ENCODE measurements at places on chromosomes 3 and 15.

- DNase-seq, result no peak
These were observed 1.1 kb upstream of the PLSCR2 start for GRCh38 chr3:146470425-146470990.

DNA sequence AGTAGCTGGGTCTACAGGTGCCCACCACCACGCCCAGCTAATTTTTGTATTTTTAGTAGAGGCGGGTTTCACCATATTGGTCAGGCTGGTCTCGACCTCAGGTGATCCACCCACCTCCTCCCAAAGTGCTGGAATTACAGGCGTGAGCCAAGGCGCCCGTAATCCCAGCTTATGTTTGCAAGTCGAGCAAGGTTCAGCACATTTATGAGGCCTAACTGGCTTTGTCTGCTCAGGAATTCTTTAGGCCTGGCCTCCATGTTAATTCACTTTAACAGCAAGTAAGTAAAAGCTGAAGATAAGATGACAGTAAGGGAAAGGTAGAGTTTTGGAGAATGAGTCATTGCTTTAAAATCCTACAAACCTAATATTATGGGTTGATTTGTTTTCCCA is 24.6 kb downstream of the SIDT1 start:
- DNase-seq, result no peak

GRCh38 chr15:44163370-44163769 is 31.7 kb downstream of the FRMD5 start:
- DNase-seq, result no peak

- no peak for DNase-seq
These were observed 69.9 kb upstream of the TP63 start for GRCh38 chr3:189561256-189561655.

DNA sequence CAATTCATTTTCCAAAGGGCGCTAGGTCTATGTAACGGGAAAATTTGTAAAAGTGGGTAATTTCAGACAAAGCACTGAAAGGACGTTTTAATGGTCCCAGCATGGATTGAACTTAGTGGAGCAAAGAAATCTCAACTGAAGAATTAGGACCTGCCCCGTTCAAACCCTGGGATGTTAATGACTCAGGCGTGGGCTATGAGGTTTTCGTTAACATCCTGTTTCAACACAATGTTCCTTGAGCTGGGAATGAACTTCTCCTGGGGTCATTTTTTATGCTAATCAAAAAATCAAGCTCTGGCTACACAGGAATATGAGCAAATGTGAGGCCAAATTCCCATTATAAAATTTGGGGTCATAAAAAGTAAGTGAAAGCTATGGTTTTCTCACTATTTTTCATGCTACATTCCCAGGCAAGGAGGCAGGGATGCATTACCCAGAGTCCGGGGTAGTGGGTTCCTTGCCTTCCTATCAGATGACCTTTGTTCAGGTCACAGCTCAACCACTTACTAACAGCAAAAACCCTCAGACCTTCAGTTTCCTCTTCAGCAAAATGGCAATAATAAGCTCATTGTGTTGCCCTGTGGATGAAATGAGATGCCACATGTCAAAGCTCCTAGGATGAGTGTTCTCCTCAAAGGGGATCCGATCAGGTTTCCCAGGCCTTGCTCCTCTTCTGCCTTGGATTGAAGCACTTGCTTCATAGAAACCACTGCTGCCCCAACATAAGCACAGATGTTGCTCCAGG is 271.4 kb downstream of the ARRDC4 start:
- no peak for DNase-seq

DNA sequence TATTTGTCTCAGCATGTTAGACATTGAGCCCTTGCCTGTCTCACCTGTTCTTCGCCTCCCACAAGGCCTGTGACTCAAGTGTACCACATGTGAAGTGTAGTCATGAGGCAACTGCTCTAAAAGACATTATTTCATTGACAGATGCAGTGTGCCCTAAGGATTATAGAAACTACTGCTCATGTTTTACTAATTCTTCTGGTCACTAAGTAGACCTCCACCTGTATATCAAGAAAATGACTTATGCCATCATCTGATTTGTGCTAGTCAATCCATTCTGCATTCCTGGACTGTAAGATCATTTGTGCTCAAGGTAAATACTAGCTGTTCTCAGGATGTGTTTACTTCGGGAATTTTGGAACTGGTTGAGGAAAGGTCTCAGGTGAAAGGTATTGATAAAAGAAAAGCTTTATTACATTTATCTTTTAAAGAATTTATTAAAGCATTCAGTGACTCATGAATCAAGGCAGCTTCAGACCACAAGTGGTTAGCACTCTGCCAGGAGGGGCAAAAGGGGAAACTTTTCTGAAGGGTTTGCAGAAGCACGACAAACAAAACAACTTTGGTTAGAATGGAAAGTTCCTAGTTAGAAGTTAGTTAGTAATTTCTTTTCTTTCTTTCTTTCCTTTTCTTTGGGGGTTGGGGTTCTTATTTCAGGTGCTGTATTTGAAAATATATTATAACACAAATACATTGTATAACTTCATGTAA is 465.3 kb upstream of the CBLB start:
- DNase-seq, result no peak

DNA sequence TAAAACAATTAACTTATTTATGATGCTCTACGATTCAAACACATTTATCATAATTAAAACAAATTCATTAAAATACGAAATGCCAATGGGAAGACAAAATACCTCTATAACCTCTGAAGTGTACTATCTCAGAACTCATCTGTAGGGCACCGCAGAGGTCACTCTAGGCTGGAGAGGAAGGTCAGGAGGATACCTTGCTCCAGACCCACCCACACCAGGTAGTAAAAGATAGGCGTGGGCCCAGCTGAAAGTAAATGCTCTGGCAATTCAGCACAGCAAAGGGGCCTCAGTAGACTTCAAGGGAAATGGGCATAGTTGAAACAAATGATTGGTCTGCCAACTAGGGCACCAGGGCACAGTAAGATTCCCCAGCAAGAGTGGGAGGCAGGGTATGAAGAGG is 26.0 kb upstream of the SPPL2A start:
- DNase-seq, result no peak

GRCh38 chr15:83685916-83686332 is 32.0 kb downstream of the ADAMTSL3 start:
- DNase-seq, result no peak

- no peak for DNase-seq
These were observed 14.5 kb downstream of the RBP1 start for GRCh38 chr3:139524841-139525636.

DNA sequence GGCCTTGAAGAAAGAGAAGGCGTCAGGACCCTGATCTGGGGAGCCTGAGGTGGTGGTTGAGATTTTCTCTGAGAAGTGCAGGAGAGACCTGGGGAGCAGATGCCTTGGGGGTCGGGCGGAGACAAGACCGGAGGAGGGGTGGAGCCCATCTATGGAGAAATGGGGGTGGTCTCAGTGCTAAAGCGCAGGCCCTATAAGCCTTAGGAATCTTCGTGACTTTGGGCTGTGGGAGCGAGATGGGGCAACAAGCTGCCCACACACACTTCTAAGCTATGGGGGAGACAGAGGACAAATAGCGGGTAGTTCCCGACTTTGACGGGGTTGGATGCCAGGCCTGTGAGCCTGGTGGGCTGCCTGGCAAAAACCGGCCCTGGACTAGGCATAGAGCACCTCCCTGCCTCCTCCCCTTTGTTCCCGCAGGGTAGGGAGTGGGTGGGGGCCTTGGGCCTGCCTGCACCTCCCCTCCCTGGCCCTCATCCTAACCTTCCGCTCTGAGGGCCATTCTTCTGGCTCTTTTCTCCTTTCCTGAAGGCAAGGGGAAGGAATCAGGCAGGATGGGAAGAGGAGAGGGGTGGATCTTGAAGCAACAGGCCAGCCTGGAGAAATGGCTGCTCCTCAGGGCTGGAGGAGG is 880 bp downstream of the NISCH start:
- no peak for DNase-seq

DNA sequence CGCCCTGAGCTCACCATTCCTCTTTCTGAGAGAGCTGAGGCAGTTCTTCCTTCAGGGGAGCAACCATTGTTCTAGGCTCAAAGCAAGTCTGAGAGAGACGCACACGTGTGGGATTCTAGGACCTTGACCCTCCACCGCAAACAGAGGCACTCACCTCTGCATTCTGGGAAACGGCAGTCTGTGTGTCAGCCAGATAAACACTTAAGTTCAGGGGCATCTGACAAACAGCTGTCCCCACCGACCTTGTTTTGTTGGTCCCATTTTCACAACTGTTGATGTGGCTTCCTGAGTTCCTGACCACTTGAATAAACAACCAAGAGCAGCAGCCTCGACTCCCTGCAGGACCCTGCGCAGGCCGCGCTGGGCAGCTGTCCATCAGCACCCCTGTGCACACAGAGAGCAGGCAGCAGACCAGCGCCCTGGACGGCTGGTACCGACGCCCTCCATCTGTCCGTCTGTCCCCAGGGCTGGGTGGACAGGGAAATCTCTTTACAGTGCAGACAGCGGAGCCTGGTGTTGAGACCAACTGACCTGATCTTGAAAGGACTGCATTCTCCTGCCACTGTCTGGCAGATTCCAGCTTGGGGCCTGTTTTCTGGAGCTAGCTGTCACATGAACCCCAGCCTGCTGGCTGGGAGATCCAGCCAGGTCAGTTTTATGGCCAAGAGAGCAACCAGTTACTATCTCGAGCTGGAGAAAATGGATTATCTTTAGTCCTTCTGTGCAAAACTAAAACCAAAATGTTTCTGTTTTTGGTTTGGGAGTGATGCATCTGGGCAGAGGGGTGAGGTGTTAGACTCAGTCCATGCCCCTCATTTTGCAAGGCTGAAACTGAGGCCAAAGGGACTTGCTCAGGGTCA is 64.2 kb downstream of the FAM43A start:
- DNase-seq, result no peak

DNA sequence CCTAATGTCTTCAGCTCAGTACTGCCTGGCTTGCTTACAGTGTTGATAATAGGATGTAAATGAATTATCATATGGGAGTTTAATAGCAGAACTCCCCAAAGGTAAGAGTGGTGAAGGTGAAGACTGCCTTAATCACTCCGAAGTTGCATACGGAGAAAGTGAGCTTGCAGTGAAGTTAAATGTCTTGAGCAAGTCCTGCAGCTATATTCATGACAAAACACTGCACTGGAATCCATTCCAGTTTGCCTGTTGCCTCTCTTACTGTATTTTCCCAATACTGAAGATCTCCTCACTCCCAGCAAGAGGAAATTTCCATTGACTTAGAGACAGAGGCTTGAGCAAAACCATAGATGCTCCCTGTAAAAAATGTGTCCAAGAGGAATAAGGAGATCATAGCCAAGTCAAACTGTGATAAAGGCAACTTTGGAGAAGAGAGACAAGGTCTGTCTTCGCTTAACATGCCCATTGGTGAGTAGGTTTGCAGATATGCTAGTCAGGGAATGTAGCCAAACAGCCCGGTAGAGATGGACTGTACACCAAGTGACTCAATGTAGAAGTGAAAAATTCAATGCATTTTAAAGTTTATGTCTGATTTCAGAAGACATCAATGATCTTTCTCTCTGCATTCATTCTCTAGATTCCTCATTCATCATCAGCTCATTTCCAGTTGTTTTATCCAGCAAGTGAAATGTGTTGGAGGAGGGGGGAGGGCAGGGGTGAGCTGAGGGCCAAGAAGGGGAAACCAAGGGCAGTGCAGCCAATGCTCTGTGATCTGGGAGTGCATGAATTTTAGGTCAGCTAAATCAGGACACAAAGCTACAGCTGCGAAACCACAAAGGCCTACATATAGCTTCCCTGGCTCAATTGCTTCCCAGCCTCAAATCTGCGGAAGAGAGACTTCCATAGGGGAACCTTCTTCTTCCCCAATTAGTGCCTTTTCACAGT is 667.1 kb upstream of the NR2F2 start:
- no peak for DNase-seq

GRCh38 chr3:22685597-22685996 is 517.5 kb upstream of the UBE2E2 start:
- DNase-seq, result no peak

GRCh38 chr3:49723296-49723627 is 489 bp downstream of the GMPPB start:
- DNase-seq, result no peak

DNA sequence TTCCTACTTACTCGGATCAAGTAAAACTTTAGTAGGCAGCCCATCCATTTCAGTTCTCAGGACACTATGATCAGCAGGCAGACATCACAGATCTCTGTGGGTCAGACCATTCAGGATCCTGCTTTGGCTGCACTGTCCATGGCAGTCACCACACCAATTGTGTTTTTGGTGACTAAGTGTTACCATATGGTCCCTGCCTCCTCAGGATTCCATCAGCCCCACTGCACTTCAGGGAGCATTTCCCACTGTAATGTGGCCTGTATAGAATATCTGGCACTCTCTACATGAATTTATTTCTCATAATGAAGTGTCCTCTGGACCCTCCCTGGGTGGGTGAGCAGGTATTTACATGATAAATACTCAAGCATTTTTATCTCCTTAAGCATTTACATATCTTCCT is 41.3 kb downstream of the ZNF445 start:
- DNase-seq, result no peak

- no peak for DNase-seq
These were observed 174.3 kb downstream of the SMAD6 start for GRCh38 chr15:66876421-66876730.

GRCh38 chr15:26889298-26889898 is 22.5 kb downstream of the GABRA5 start:
- DNase-seq, result no peak

- DNase-seq, result no peak
These were observed 64.7 kb downstream of the ITGA11 start for GRCh38 chr15:68367226-68367625.

- no peak for DNase-seq
These were observed 35.8 kb downstream of the MYO9A start for GRCh38 chr15:72082176-72082575.

DNA sequence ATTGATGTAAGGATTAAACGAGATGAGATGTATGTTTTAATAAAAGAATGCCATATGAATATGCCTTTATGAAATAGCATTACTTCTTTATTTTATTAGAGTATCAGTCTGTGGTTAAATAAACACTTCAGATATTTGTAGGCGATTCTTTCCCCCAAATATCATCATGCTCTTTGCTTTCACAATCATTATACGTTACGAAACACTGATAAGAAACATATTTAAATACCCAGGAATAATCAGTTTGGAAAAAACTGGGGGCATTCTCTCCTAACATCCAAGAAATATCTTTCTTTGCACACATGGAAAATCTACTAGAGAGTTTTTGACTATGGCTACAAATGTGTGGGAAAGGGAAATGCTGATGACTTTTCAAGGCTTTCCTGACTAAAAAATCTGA is 4.4 kb upstream of the PLAAT1 start:
- no peak for DNase-seq

DNA sequence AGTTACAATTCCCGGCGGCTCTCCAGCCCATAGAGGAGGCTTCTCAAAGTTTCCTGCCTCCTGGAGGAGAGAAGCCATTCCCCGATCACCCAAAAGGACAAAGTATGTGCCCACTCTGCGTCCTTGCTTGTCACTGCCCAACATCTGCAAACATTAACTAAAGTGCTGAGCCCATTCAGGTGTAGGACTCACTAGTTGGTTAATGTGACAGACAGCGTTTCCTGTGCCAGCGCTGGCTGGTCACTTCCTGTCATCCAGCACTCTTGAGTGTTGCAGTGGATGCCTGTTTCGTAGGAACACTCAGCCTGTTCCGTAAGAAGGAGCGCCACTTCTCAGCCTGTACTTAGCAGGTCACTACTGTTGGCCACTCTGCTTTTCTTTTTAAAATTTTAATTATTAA is 100.3 kb downstream of the APBA2 start:
- no peak for DNase-seq
